ENCODE measurements at places on chromosomes 11 and 22.

DNA sequence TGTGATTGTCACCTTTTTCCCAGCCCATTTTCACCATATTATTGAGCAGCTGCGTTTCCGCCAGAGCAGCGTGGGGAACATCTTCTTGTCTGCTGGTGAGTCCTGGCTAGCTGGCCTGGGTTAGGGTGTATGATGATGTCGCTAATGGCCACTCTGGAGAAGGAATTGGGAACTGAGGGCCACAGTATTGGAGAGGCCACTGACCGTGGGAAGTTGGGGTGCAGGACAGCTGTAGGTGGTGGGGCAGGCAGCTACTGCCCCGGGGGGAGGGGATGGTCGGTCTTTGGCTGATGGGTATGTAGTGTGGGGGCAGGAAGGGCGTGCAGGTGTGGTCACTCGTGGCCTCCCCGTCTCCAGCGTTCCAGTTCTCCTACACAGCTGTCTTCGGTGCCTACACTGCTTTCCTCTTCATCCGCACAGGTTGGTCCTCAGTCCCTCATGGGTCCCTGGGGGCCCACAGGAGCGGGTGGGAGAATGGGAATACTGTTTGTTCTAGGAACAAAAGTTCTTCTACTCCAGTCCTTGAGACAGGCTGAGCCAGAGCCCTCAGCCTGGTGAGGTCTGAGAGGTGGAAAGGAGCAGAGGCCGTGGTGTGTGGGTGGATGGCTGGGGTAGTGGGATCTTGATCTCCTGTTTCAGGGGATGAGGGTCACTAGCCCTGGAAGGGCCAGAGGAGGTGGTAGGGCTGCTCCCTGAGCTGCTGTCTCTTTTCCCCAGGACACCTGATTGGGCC is 2.1 kb downstream of the RCE1 start:
- no peak for DNase-seq

GRCh38 chr11:112537846-112538330 is 277.2 kb upstream of the PLET1 start:
- no peak for DNase-seq

DNA sequence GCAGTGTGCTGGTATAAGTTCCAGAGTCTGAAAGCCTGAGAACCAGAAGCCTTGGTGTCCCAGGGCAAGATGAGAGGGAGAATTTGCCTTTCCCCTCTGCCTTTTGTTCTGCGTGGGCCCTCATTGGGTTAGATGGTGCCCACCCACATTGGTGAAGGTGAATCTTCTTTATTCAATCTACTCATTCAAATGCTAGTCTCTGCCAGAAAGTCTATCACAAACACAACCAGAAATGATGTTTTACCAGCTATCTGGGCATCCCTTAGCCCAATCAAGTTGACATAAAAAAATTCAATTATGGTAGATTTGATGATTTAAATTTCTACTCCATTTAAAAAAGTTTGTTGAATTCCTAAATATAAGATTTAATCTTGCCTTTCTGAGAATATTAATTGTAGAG is 22.2 kb downstream of the CSTPP1 start:
- no peak for DNase-seq

GRCh38 chr11:64449381-64450167 is 90.6 kb downstream of the RPS6KA4 start:
- DNase-seq, result peak; percentile 51

GRCh38 chr11:110159476-110159875 is 66.3 kb downstream of the ZC3H12C start:
- DNase-seq, result no peak

DNA sequence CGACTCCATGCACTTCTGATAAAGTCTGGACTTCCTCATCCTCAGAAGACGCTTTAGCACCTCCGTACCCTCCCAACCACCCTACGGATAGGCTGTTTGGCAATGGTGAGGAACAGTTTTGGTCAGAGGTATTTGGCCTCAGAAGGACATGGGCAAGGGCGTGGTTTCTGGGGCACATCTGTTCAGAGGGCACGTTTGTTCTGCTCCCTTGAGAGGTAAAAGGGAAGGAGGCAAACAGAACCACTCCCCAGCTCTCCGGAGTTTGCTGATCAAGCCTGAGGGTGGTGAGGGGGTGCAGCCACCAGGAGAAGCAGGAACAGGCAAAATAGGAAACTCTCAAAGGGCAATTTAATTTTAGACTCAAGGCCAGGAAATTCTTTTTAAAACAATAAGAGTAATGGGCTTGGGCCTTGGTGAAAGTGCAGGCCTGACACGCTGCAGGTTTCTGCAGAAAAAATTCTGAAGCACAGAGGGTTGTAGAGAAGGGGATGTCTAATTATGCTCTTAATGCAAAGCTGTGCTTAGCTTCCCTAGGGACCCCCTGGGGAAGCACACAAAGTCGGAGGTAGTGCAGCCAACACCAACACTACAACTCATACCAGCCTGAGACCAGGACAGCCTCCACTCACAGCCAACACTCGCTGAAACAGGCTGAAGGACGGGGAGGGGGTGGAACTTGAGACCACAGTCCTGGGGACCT is 23.3 kb downstream of the ETS1 start:
- DNase-seq, result no peak

DNA sequence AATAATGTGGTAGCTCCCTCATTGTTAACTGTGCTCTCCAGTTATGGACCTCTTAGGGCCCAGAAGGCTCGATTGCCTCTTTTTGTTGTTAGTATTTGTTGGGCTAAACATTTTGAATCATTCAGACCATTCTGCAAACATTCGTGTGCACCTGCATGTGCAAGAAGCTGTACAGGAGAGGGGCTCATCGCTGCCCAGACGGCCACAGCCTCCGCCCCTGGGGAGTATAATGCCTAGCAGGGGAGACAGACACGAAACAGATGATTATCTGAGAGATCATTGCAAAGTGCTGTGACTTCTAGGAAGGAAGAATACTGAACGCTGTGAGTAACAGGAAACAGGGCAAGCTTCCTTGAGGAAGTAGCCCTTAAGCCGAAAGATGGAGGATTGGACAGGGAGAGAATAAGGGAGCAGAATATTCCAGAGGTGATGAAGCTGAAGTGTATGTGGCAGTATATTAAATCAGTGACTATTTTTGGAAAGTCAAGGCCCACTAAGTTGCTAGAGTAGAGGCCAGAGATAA is 123.3 kb upstream of the RASSF10 start:
- DNase-seq, result no peak

GRCh38 chr11:796565-797295 is 1.4 kb downstream of the SLC25A22 start:
- no peak for DNase-seq

GRCh38 chr11:86818462-86819192 is 18.3 kb downstream of the PRSS23 start:
- DNase-seq, result no peak

GRCh38 chr11:46692450-46692849 is 8.0 kb downstream of the ARHGAP1 start:
- no peak for DNase-seq

DNA sequence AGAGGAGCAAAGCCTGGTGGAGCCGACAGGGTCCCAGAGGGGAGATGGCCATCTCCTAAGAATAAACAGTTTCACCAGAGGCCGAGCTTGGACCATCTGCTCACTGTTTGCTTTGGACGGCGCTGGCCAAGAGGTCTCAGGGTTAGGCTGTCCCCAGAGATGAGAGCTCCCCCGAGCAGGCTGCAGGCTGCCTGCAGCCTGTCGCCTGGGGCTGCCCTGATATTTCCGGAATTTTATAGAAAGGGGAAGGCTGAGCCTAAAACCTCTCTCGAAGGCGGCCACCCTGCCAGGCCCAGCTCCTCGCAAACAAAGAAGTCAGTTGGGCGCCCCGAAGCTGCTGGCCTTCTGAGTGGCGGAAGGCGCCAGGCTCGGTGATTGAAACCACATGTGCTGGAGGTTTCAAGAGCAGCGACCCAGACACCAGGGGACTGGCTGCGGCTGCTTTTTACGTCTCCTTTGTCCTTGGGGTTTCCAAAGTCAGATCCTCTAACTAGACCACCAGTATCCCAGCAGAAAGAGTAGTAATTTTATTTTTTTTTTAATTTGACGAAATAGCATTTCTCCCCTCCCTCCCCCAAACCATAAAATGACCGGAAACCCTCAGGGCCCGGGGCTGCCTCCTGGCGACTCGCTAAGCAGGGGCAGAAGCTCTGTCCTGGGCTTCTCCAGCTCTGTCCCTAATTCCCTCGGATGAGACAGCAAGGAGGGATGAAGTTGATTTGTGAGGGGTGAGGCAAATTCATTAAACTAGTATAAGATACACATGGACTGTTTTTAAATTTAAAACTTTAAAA is 57.4 kb downstream of the CLMP start:
- no peak for DNase-seq

- no peak for DNase-seq
These were observed 23.8 kb downstream of the ART5 start for GRCh38 chr11:3617990-3618389.

DNA sequence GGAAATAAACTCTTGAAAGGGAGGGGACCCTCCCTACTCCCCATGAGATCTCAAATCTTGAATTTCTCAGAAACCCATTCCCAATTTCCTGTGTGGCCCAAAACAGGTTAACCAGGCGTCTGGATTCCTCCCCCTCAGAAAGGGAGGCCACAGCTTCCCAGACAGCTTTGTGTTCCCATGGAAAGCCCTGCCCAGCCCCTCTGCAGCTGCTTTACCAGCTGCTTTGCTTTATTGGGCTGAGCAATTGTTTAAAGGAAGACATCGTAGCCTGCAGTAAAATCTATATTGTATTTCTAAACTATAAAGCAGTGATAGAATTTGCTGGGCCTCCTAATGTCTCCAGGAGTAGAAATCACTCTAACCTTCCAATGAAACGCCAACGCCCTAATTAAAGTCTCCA is 97.4 kb downstream of the CHST1 start:
- DNase-seq, result no peak

- no peak for DNase-seq
These were observed 1.7 kb downstream of the PCNX3 start for GRCh38 chr11:65617136-65617850.

GRCh38 chr11:117225553-117226170 is 6.2 kb downstream of the PCSK7 start:
- no peak for DNase-seq

DNA sequence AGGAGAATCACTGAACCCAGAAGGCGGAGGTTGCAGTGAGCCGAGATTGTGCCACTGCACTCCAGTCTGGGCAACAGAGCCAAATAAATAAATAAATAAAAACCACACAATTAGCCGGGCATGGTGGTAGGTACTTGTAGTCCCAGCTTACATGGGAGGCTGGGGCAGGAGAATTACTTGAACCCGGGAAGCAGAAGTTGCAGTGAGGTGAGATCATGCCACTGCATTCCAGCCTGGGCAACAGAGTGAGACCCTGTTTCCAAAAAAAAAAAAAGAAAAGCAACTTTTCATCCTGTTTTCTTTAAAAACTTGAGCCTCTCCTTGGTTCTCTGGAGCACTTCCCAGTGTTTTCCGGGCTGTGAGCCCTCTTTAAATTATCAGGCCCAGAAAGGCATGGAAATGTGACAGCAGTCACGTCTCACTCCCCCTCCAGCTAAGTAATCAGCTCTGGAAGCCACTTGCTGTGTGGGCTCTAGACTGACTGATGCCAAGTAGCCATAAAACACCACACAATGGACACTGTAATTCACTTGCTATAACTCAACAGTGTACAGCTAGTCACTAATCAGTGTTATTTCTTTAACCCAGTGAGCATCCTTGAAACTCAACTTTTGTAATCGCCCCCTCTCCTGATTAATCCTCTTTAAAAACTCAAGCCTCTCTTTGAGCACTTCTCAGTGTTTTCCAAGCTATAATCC is 13.0 kb upstream of the MCHR1 start:
- DNase-seq, result no peak

DNA sequence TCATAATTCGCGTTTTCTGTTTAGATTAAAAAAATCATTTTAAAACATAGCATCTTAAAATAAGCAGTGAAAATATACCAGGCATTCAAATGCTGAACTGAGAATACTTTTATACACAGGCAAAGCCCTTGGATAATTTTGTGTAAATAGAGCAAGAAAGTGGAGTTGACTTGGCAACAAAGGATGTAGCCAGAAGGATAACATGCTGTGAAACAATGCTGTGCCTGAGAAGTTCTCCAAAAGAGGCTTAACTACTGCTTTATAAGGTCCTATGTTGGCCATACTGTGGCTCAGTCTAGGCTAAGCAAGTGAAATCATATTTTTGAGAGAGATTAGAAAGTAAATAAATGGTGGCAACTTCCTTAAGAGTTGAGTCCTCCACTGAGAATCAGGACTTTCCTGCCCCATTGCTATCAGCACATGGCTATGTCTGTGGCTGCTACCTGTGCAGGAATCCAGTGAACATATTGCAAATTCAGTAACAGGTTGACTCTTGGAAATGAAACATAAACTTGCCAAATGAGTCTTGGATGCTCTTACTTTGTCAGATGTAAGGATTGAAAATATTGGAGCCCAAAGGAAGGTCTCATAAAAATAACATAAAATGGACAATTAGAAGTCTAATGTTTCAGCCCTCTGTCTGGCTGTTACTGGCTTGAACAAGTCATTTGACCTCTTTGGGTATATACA is 448.9 kb downstream of the LRRC4C start:
- DNase-seq, result no peak

- no peak for DNase-seq
These were observed 47.8 kb downstream of the BRSK2 start for GRCh38 chr11:1437500-1437899.

GRCh38 chr11:57124917-57125316 is 56.8 kb upstream of the LRRC55 start:
- no peak for DNase-seq

- DNase-seq, result no peak
These were observed 96.1 kb downstream of the MICAL2 start for GRCh38 chr11:12206529-12206928.

- no peak for DNase-seq
These were observed 5.5 kb downstream of the PRPF19 start for GRCh38 chr11:60900673-60901404.

DNA sequence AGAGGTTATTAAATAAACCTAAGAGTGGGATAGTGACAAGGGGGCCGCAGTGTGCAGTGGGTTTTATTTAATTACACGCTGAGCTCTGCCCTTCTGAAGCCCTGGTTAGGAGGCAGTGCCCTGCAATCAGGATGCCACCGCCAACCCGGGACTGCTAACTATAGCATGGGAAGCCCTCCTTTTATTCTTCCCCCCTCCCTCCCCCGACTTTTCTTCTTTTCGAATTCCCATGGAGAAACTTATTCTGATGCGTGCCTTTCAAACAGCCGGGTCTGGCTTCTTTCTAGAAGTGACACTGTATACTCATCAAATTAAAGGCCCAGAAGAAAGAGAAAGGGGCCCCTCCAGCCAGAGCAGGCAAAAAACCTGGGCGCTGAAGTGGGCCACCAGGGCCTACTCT is 91.3 kb upstream of the ANO1 start:
- DNase-seq, result no peak

DNA sequence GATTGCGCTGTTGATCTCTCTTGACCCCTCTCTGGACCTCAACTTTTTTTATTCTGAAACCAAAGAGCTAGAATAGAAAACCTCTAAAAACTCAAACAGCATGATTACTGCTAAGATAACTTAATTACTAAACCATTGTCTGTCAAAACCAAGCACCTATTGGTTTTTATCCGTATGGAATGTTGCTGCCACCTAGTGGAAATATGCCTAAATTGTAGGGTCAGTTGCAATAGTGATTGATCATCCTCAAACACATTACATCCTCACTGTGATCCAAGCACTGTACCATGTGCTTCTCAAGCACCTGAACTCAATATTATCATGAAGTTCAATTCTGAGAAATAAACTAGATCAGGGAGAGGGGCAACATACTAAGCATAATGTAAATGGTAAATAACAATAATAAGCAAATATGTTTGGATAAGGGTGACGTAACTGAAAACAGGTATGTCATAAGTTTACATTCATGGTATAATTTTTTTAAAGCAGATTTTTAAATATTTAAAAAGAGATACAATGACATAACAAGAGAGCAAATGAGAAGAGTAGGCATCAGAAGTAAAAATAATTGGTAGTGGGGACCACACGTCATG is 3.8 kb upstream of the OR5A2 start:
- peak; percentile 3 for DNase-seq
